ENCODE measurements at places on chromosomes 16 and 17. TPM values are rescaled to one million over a fixed set of nuclear protein-coding genes. Genes with fewer than 3 reads are reported as not detected.

DNA sequence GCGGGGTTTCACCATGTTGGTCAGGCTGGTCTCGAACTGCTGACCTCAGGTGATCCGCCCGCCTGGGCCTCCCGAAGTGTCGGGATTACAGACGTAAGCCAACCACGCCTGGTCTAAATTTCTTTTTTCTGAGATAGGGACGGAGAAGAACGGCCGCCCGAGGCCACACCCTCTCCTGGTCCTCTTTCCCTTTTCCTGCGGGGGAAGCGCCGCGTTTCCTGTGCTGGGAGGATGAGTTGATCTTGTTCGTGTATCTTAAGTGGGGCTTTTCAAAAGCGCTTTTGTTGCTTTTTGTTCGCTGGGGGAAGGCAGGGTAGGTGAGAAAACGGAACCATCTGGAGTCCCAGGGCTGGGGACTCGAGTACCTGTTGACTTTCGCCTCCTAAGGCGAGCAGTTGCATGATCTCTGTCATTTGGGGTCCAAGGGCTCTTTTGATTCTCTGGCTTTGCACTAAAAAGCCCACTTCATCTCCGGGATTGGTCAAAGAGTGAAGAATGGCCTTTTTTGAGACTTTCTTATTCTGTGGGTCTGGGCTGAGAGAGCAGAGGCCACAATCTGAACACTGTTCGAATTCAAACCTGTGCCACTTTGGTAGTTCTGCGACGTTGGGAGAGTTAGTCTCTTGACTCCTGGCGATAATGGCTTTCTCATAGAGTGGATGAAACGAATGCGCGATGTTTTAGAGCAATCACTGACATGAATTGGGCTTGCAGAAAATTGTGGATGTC is 1.3 kb downstream of the FUS start:
- peak; percentile 48 for DNase-seq

DNA sequence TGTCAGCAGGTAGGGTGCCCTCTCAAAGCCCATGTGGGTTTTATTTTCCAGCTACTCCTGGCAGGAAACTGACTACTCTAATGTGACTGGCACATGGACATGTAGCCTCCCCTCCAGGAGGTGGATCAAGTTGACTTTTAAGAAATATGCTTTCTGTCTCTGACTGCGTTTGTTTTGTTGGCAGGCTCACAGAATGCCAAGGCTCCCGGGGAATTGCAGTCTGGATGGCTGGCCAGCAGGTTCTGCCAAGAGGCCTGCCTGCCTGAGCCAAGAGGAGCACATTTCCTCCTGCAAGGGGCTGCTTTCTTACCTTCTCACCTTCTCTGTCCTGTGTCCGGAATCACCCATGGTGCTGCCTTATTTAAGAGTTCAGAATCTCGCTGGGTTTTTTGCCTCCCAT is 217.3 kb upstream of the ERCC4 start:
- peak; percentile 11 for DNase-seq

DNA sequence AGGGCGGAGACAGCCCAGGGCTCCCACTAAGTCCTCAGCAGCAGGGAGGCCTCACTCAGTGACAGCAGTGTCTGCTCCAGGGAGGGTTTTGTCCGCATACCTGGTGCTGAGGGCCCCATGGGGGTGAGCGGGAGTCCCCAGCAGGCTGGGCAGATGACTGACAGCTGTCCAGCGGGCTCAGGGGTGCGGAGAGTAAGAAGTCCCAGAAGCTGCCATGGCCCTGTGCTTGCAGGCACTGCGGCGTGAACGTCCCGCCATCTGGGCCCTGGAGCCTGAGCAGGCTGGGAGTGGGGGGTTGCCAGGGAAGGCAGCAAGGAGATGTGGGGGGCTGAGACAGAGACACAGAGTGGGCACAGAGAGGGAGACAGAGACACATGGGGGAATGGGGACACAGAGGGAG is 20.1 kb downstream of the CACNA1G start:
- no peak for DNase-seq

The SP2 gene
- 13.8 TPM for total RNA-seq

The ST6GALNAC2 gene
- total RNA-seq = 8.4 TPM

- DNase-seq = no peak
These were observed 7.3 kb downstream of the KLHL10 start for GRCh38 chr17:41844971-41845370.

DNA sequence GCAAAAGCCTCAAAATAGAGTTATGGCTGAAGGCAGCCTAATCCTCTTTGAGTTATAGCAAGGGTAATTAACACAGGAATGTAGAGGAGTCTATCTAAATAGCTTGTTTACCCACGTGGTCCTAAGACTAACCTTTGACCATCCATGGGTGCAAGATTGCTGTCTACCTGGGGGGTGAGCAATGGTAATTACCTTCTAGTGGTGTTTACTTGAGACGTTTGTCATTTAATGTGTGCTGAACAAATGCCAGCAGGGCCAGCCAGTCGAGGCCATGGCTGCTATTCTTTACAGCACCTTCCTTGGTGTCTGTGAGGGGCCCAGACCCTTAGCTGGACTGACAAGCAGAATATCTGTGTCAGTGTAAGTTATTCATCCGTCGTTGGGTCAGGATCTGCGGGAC is 13.9 kb upstream of the PRPSAP1 start:
- DNase-seq = no peak

The CCL17 gene
- not detected for total RNA-seq

DNA sequence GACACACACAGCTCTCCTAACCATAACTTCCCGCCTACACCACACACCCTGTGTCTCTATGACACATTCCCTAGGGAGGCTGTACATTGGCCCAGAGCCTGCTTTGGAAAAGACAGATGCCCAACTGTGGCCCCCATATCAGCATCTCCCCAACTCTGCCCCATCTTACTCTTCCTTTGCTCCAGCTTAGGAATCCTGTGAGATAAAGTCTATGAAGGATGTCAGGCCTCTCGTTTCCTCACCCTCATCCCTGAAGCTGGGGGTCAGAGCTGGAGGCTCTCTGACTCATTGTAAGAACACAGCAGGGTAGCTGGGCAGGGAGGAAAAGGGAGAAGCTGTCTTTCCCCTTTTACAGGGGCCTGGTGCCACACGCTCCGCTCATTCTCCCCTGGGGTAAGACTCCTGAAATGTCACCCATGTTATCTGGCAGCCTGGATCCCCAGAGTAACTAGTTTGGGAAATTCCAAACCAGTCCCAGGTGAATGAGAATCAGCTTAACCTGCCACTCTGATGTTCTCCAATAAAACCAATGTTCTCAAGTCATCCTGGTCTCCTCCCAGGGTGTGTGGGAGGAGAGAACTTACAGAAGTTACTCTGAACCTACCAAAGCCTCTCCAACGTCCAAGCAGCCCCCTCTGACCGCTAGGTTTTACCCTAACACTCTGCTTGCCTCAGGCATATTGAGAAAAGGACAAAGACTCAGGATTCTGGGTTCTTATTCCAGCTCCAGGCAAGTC is 2.8 kb downstream of the RAPGEFL1 start:
- no peak for DNase-seq

DNA sequence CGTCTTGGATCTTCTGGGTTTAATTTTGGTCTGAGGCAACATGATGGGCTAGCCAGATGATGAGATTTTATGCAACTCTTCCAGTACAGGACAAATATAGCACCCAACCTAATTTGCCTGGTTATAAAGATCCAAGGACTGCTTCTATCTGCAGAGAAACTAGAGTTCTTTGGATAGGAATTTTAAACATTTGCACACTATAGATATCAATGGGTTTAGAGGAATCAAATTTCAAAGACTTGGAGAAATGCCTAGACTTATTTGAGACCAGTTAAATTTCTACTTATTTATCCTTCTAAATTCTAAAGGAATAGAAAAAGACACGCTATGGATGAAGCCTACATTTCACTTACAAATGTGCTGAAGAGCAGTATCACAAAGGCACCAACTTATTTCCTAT is 12.6 kb downstream of the PMFBP1 start:
- DNase-seq = no peak

DNA sequence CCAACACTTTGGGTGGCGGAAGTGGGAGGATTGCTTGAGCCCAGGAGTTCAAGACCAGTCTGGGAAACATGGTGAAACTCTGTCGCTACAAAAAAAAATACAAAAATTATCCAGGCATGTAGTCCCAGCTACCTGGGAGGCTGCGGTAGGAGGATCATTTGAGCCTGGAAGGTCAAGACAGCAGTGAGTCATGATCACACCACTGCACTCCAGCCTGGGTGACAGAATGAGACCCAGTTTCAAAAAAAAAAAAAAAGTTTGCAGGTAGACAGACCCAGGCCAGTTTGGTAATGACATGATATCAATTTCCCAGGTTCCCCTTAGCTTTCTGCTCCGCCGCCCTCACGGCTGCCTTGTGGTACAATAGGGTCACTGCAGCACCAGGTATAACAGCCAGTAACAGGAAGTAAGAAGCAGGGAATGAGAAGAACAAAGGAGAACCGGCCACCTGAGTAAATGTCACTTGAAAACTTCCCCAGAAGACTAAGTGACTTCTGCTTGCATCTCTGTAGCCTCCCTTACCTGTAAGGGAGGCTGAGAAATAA is 201.2 kb upstream of the HSBP1 start:
- no peak for DNase-seq

- no peak for DNase-seq
These were observed 1.4 kb upstream of the AOC3 start for GRCh38 chr17:42849451-42850181.

The CES4A gene
- 6.1 TPM for total RNA-seq

- no peak for DNase-seq
These were observed 49.8 kb downstream of the MPRIP start for GRCh38 chr17:17091856-17092756.

GRCh38 chr17:15453782-15454181 is 13.6 kb downstream of the CDRT4 start:
- DNase-seq = no peak

The GPRC5C gene
- total RNA-seq = 37.1 TPM

GRCh38 chr17:19996502-19996901 is 12.7 kb upstream of the SPECC1 start:
- no peak for DNase-seq

DNA sequence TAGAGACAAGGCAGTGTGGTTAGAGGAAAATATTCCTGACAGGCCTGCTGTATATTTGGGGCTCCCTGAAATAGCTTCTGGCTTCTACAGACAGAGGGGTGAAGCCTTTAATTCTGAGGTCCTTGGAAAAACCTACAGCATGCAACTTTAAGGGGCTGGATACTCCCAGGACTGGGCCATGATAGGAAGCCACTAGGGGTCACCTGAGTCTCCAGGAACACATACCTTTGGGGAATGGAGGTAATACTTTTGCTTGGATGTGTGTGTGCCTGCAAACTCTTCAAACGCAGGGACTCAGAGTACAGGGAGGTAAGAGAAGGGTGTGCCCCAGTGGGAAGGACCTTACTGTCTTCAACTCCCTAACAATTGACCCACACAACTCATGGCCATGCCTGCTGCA is 4.1 kb downstream of the ASIC2 start:
- no peak for DNase-seq

Measured in heart right ventricle (tissue), 16 donors.